ENCODE measurements at places on chromosomes 7 and 10.

DNA sequence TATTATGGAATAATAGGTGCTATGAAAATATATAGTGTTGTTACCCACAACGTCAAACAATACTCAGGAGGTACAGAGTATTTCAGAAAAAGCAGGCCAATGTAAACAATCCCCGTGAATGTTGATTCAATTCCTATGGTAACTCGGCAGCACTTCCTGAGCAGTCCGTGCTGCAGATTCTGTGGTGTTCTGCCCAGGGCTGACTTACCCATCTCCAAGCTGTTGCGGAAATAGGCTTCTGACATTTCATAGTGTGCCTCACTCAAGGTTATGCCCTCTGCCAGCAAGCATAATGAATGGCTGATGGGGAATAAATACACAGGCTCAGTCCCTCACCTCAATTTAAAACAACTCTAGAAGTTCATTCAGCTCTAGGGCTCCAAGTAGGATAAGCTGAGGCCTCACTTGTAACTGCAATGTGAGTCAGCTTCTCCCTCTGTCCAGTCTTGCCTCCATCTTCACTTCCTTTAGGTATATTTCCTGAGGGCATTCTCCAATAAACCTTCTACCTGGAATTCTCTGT is 177.6 kb downstream of the GNAI1 start:
- DNase-seq, result no peak

GRCh38 chr7:114418117-114418516 is 3.5 kb downstream of the FOXP2 start:
- DNase-seq, result no peak

- no peak for DNase-seq
Measured at GRCh38 chr7:132545756-132546155, 30.5 kb downstream of the PLXNA4 start.

GRCh38 chr7:108492742-108493141 is 33.2 kb downstream of the PNPLA8 start:
- no peak for DNase-seq

DNA sequence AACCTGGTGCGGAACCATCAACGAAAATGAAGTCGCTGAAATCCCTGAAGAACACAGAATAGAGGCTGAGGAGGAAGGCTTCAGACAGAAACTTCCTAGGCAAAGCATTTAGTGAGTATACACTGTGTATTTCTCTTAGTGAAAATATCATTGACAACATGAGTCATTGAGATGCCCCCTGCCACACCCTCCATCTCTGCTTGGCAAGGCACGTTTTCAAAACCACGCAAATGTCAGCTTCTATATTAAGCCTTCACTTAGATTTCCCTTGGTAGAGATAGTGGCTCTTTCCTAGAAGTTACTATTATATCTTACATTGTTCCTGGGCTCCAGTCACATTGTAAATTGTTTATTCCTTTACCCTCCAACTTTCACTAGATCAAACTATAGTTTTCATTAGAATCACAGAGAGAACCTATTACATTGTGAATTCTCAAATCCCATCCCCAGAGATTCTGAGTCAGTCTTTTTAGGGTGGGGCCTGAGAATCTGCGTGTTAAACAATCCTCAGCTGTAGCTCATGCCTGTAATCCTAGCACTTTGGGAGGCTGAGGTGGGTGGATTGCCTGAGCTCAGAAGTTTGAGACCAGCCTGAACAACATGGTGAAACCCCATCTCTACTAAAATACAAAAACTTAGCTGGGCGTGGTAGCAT is 4.6 kb upstream of the SKAP2 start:
- no peak for DNase-seq

DNA sequence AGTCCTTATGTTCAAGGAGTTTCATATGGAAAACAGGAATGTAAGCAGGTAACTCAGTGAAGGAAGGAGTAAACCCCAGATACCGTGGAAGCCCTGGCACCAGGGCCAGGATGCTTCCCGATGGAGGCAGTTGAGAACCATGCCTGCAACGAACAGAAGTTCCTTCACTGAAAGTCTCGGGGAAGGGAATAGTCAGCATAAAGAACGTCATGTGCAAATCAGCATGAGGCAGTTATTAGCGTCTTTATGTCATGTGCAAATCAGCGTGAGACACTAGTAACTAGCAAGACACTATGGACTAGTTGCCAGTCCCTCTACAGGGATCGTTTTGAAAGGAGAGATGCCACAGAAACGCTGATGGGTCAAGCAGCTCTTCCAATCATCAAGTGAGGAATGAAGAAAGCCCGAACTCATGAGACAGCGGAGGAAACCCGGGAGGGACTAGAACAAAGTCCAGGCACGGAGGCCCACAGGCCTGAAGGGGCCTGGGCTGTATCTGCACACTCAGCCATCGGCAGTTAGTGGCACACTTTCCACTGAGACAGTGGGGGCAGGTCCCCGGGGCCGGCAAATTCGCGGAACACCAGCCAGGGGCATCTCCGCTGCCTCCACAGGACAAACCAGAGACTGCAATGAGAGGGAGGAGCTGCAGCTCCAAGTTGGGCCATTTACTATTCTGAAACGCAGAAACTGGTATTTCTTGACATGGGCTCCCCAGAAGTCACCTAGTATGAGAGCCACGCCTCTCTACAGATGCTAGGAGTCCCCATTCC is 109.6 kb downstream of the SFMBT2 start:
- no peak for DNase-seq

- no peak for DNase-seq
Measured at GRCh38 chr7:2821161-2821841, 22.8 kb downstream of the GNA12 start.

DNA sequence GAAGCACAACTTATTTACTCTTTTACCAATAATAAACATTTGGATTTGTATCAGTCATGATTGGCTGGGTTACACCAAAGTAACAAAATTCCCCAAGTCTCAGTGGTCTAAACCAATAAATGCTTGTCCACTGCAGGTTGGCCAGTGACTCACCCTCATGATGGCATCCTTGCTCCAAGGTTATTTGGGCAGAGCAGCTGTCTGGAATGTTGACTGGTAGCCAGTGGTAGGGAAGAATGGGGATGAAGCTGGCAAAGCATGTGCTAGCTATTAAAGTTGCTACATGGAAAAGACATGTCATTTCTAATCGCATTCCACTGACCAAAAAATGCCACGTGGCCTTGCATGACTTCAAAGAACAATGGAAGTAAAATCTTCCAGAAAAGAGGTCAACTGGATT is 1168.7 kb upstream of the CELF2 start:
- no peak for DNase-seq

- DNase-seq, result peak; percentile 84
Measured at GRCh38 chr7:102395873-102396709, at the start of gene PRKRIP1. Gene PRKRIP1, plus strand, starts transcription at chr7:102396363. Its CDS starts 49 bp downstream, at chr7:102396412.

- DNase-seq, result no peak
Measured at GRCh38 chr10:60433684-60434083, 44.0 kb upstream of the ANK3 start.

DNA sequence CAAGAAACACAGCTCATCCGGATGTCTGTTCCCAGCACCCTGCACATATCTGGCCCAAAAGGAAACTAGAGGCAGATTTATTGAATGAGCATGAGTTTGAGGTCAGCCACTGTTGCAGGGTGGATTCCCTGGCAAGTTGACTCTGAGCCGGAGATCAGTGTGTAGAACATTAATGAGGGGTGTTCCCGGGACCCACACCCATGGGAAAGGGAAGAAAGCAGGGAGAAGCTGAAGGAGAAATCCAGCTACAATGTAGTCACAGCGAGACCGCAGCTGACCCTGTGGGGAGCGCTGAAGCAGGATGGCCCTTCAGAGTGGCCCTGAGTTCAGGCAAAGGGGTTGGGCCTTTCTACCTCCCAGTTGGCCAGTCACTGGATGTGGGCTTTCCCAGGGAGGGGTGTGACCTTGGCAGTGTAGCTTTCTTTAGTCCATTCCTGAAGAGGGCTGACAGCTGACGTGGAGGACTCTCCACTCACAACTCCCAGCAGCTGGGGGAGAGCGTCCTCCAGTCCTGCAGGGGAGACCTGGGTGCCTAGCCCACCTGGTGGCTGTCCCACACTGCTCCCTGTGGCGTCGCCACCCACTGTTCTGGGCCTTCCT is 324.2 kb upstream of the ZMIZ1 start:
- DNase-seq, result no peak

DNA sequence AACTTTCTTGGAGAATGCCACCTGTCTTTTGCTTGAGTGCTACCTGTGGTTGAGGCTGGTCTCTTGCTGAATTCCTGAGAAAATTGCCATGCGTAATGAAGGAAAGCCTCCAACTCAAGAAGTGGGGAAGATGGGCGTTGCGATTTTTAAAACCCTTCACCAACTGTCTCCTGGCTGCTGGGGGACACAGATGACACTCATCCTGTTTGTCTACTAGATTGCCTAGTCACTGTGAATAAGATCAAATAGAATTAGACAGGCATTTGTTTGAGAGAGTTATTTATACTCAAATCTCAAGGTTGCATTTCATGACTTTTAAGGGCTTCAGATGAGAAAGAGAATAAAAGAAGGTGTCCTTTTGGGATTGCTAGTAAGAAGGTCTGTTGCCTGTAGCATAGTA is 84.3 kb upstream of the MTPN start:
- no peak for DNase-seq

DNA sequence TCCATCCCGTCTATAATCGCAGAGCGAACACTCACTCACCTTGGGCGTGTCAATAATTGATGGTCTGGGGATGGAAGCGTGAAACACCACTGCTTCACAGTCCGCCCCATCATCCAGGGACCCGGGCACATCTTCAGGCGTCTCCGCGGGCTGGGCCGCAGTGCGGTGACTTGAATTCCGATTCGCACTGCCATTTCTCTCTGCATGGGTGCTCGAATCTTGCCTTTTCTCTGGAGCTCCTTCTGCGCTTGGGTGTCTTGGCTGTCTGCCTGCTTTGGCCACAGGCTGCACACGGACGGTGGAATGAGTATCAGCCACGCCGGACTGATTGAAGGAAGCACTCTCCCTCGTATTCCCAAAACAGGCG is 500 bp downstream of the FAM107B start:
- DNase-seq, result no peak

GRCh38 chr7:19552576-19552975 is 156.3 kb downstream of the POLR1F start:
- DNase-seq, result no peak

DNA sequence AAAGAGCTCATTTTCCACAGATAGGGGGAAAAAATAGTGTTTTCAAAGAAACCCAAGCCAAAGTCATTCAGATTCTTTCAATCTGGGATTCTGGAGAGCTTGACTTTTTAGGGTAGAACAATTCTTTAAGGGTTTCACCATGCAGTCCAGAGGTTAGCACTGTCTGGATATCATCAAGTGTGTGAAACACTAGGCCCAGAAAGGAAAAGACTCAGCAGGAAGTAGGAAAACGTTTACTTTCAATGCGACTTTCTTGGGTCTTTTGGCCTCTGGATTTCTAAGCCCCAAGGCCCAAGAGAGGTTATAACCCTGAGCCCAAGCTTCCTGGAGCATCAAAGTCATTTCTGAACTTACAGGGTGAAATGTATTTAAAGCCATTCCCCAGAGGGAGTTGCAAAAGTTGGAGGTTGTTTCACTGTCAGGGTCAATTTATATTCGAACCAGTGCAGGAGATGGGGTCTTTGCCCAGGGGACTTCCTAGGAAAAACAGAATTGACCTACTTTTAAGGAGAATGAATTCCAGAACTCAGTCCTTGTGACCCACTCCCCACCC is 158.0 kb downstream of the C7orf25 start:
- DNase-seq, result no peak

- DNase-seq, result no peak
Measured at GRCh38 chr7:3958109-3958483, 657.0 kb downstream of the SDK1 start.

GRCh38 chr7:106653488-106653887 is 7.5 kb downstream of the CCDC71L start:
- no peak for DNase-seq

- DNase-seq, result no peak
Measured at GRCh38 chr10:3710764-3711163, 74.2 kb downstream of the KLF6 start.

DNA sequence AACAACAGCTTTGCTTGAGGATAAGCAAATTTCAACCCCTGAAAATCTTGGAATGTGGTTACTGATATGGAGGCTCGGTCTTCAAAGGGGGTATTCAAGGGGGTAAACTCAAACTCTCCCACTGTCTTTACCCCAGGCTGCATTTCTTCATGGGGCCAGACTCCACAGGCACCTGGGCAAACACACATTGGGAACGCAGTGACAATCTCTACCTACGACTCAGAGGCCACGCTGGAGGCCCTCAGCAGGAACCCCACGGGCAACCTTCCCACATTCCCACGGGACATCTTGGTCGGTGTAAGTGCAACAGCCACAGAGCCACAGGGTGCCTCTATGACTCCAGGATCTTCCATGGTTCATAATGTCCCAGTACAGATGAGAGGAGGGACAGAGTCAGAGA is 2.2 kb upstream of the INSIG1 start:
- DNase-seq, result no peak

GRCh38 chr7:30019960-30020359 is 6.5 kb downstream of the FKBP14 start:
- DNase-seq, result no peak

DNA sequence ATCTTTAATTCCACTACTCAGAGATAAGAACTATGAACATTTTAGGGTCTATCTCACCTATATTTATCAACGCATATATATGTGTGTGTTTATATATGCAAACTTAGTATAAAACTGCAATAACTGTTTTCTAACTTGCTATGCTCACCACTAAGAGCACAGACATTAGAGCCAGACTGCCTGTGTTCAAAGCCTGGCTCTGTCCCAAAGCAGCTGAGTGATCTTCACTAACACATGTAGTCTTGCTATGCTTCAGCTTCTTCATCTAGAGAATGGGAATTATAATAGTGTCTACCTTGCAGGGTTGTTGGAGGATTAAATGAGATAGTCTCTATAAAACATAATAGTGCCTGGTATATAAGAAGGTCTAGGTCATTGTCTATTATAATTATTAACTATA is 165.5 kb downstream of the MAGI2 start:
- no peak for DNase-seq

- no peak for DNase-seq
Measured at GRCh38 chr7:123789817-123790216, 41.0 kb upstream of the WASL start.

DNA sequence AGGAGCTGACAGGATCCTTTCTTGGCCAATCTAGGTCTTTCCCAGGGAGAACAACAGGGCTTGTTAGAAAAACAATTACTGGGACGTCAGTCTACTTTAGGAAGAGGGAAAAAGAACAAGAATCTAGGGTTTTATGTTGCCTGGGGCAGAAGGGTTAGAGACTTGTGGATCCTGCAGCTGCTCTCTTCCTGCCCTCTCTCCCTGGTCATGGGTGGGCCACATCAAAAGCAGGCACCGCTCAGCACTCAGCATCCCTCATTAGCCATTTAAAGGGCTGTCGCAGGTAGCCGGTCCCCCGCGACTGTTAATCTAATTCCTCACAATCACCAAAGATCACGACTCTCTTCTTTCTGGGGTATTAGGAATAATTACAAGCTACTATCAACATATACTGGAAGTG is 631.9 kb downstream of the CALN1 start:
- DNase-seq, result no peak

- no peak for DNase-seq
Measured at GRCh38 chr10:33358016-33358415, 23.5 kb upstream of the NRP1 start.

- DNase-seq, result no peak
Measured at GRCh38 chr7:76310102-76310957, 7.9 kb downstream of the HSPB1 start.
